ENCODE measurements at places on chromosomes 1 and 21. TPM values are rescaled to one million over a fixed set of nuclear protein-coding genes. Genes with fewer than 3 reads are reported as not detected.

DNA sequence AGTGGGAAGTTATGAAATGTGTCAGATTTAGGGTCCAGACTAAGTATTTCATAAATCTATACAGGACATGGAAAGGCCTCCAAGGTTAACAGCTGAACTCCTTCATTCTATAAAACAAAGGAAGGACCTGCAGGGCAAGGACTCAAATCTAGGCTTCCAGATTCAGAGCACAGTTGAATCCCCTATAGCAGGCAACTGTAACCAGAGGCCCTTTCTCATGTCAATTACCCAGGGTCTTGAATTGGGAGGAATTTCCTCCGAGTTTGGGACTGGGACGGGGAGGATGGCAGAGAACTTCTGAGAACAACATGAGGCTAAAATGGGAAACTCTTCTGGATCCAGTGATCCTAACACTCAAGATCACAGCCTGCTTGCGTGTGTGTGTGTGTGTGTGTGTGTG is 112.9 kb upstream of the BEND5 start:
- DNase-seq: no peak

The AGBL4 gene
- 0.40 TPM for total RNA-seq

DNA sequence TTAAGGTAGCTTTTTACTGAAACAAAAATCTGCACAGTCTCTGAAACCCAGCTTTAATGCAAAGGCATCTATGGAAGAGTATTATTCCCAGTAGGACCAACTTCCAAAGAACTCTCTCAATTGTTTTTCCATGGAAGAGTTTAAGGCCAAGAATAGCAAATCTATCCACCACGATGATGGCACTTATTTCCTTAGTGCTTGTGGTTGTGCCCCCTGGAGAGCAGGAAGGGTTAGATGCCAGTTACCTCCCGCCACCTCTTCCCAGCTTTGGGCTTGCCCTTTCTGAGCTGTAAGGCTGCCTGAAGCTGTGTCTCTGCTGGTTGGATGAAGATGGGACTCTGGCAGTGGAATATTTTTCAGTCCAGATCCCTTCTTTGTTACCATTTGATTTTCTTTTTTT is 4.8 kb upstream of the ATP1A1 start:
- no peak for DNase-seq

DNA sequence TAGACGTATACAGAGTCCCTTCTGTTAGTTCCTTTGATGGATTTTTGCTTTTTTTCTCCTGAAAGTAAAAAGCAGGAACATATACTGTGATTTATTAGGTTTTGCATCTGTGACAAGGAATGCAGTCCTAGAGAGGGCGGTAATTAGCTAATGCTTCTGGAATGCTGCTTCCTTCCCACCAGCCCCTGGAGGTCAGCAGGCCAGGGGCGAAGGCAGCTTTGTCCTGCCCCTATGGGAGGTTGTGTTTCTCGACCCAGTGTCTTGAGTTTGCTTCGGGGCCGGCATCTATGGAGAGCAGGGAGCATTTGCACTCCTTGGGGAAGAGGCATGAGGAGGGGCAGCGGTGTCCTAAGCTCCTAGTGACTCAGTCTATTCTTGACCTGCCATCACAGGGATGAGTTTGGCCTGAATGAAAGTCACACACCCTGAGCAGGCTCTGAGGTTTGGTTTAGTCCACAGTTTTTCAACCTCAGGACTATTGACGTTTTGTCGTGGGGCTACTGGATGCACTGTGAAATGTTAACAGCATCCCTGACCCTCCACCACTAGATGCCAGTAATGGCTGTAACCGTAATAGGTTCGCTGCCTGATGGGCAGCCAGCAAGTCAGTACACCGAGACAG is 85.0 kb upstream of the KCNJ15 start:
- no peak for DNase-seq

DNA sequence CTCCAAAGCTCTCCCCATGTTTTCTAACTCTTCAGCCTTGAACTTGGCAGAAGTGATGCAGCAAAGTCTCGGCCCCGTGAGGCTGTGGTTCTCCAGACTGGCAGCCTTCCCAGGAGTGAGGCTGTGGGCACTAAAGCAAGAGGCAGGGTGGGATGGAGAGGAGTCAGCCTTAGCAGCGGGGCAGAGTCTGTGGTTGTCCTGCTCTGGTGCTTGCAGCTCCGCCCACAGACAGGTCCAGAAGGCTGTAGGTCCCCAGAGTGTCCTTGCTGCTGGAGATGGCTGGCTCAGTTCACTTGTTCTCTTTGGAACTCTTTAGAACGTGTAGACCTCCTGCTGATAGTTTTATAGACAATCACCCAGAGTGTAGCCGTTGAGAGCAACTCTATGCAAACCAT is 142.6 kb downstream of the AJAP1 start:
- DNase-seq: no peak

- no peak for DNase-seq
These were observed 30.5 kb downstream of the TBCE start for GRCh38 chr1:235397733-235398132.

DNA sequence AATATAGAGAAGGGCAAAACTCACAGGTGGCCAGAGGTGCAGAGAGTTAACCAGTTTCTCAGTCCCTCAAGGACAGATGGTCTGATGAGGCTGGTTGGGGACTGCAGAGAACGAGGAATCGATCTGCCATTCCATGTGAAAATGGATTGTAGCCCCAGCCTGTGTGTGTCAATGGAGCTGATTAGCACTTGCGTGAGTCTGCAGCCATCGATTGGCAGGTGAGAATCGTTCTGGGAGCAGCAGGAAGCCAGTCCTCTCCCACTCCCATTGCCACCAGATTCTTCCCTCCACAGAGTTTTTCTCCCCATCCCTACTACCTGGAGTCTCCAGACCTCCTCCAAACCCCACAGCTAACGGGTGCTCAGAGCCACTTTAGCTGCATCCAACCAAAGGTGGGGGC is 18.3 kb upstream of the PSMB2 start:
- no peak for DNase-seq

The EVA1C gene
- total RNA-seq: 12.0 TPM

The OPRD1 gene
- total RNA-seq: not detected

DNA sequence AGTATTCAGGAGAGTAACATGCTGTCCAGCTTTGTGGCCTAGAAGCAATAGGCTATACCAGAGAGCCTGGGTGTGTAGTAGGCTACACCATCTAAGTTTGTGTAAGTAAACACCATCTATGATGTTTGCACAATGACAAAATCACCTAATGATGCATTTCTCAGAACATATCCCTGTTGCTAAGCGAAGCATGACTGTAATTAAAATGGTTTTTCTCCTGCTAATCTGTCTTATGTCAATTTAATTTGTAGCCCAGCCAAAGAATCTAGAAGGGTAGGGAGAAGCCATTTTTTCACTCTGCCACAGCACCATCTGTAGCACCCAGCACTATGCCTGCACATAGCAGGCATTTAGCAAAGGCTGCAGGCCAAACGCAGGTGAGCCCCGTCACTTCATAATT is 2.0 kb upstream of the TTC24 start:
- no peak for DNase-seq

- DNase-seq: no peak
These were observed 19.7 kb downstream of the STPG1 start for GRCh38 chr1:24393892-24394291.

DNA sequence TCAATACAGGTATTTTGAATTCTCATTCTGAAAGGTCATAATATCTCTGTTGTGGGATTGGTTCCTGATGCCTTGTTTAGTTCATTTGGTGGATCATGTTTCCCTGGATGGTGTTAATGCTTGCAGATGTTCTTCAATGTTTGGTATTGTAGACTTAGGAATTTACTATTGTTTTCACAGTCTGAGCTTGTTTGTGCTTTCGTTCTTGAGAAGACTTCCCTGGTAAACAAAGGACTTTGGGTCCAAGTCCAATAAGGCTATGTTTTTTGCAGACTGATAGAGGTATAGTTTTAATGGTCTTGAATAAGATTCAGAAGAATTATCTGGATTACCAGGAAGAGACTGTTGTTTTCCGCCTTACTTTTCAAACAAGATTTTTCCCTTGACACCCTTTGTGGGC is 1646.3 kb downstream of the AMY1C start:
- no peak for DNase-seq

The SLC45A1 gene
- total RNA-seq: 1.6 TPM

GRCh38 chr21:33386222-33386784 is 16.9 kb upstream of the IFNGR2 start:
- DNase-seq: no peak

GRCh38 chr21:37790905-37791304 is 125.4 kb downstream of the KCNJ6 start:
- no peak for DNase-seq

- no peak for DNase-seq
These were observed 15.6 kb downstream of the SZT2 start for GRCh38 chr1:43405219-43405875.

DNA sequence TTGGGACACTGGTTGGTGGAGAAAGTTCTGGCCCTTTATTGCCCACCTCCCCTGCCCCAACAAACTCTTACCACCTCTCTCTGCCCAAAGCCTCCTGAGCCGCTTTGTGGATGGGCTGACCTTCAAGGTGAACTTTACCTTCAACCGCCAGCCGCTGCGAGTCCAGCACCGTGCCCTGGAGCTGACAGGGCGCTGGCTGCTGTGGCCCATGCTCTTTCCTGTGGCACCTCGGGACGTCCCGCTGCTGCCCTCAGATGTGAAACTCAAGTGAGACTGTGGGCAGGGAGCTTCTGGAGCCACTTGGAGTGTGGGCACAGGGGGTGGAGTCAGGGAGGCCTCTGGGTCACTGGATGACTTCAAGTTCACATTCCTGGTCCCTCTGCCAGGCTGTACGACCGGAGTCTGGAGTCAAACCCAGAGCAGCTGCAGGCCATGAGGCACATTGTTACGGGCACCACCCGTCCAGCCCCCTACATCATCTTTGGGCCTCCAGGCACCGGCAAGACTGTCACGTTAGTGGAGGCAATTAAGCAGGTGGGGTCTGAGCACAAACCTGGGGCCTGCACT is 12.5 kb downstream of the RHOC start:
- no peak for DNase-seq

DNA sequence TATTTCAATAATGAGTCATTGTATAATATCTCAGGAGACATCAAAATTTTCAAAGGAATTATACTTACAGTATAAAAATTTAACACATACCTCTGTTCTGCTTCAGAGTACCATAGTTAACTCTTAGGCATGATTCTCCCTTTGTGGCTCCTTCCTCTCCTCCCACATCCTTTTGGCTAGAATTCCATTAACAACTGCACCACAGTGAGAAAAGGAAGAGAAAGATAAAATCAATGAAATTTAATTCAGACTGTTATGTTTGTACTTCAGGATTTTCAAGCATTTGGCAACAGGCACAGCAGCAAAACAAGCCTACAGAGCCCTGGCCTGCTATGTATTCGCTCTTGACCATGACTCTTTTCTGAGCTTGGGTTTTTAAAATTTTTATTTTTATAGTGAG is 57.2 kb upstream of the SGIP1 start:
- DNase-seq: no peak

GRCh38 chr1:232620356-232620969 is 9.5 kb downstream of the SIPA1L2 start:
- peak; percentile 78 for DNase-seq

- no peak for DNase-seq
These were observed 1244.8 kb upstream of the TMPRSS15 start for GRCh38 chr21:19648391-19648790.

DNA sequence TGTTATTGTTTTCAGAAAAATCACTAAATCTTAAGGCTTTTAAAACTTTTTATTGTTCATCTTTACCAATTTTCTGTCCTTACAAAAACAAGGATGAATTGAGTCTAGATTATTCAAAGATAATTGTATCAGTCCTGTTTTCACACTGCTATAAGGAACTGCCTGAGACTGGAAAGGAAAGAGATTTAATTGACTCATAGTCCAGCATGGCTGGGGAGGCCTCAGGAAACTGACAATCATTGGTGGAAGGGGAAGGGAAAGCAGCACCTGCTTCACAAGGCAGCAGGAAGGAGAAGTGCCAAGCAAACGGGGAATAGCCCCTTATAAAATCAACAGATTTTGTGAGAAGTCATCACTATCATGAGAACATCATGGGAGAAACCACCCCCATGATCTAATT is 455.6 kb upstream of the ZP4 start:
- no peak for DNase-seq

The CELA2B gene
- not detected for total RNA-seq

The LRRC7 gene
- 0.42 TPM for total RNA-seq

The BGLAP gene
- not detected for total RNA-seq

The SH2D1B gene
- not detected for total RNA-seq

GRCh38 chr1:34405266-34405959 is 228.7 kb downstream of the C1orf94 start:
- no peak for DNase-seq

GRCh38 chr1:46800742-46801141 is 1.9 kb downstream of the CYP4B1 start:
- DNase-seq: no peak

DNA sequence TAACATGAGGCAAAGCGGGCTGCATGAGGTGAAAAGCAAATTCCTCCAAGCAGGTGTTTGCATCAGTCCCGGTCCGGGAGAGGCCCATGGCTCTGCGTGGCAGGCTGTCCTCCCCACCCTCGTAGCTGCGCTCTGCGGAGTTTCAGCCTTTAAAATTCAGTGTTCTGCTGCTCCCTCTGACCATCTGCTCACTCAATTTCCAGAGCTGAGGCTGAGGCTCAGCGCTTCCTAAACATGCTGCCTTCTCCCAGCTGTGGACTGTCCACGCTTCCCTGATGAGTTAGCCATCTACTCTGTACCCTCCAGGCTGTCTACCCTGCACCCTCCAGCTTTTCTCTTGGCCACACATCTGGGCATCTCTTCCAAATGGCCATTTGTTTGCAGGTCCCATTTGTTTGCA is 87.7 kb downstream of the KCNJ6 start:
- DNase-seq: no peak

- DNase-seq: no peak
These were observed 390.5 kb downstream of the DISC1 start for GRCh38 chr1:232017057-232017456.

The RLF gene
- 12.9 TPM for total RNA-seq

The SLAMF7 gene
- 0.34 TPM for total RNA-seq

DNA sequence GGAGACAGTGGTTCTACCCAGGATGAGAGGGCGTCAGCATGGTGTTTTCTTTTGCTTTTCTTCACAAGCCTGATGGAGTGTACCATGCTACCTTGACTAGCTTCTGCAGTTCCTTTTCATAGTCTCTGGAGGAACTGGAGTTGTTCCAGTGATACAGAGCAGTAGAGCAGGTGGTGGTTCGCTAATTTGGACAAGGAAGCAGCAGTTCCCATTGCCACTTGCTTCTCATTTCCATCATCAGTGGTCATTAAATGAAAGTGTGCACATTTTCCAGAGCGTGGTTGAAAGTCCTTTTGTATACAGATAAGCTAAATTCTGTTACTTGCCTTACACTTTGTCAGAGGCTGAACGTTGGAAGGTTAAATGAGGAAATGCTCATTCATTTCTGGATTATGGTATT is 182.3 kb downstream of the C1orf21 start:
- no peak for DNase-seq

GRCh38 chr1:14143777-14144176 is 443.8 kb downstream of the PRDM2 start:
- no peak for DNase-seq

DNA sequence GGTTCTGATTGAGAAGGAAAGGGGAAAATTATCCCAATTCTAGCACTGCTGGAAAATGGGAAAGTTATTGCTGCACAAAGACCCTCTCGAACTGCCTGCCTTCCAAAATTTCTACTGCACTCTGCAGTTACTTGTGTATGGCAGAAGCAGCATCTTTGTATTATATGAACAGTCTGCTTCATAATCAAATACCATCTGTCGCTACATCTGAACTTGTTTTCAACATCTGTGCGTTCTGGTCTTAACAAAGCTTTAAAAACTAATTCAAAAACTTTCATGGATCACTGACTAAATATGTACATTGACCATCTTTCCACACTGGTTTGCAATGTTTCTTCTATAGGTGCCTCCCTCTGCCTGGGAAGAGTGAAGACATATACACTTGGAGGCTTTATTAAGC is 79.2 kb downstream of the PROX1 start:
- DNase-seq: no peak

The FLVCR1 gene
- 3.0 TPM for total RNA-seq

The LCK gene
- total RNA-seq: not detected

The SPRR2F gene
- not detected for total RNA-seq
